ENCODE measurements at places on chromosomes 6 and 20. TPM values are rescaled to one million over a fixed set of nuclear protein-coding genes. Genes with fewer than 3 reads are reported as not detected.

The GSTA3 gene
- total RNA-seq = not detected

The MLN gene
- not detected for total RNA-seq

GRCh38 chr6:3650959-3651697, 100.4 kb downstream of the PXDC1 start:
- no peak for DNase-seq

GRCh38 chr6:151372164-151372563, 19.2 kb downstream of the ZBTB2 start:
- no peak for DNase-seq

- no peak for DNase-seq
Measured at GRCh38 chr6:115323001-115323400, 737.7 kb downstream of the FRK start.

GRCh38 chr6:160124605-160125004, 3.0 kb downstream of the SLC22A1 start:
- DNase-seq = no peak

DNA sequence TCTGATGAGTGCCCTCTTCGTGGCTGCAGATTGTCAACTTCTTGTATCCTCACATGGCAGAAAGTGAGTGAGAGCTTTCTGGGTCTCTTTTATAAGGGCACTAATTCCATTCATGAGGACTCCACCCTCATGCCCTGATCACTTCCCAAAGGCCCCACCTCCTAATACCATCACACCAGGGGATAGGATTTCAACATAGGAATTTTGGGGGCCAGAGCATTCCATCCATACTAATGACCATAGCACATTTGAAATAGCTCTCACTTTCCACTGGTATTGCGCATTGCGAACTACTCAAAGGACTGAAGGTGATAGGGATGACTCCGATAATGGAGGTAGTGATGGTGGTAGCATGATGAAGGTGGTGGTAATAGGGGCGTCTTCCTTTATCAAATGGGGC, 324.3 kb downstream of the PRL start:
- DNase-seq = no peak

- no peak for DNase-seq
Measured at GRCh38 chr6:138638604-138639003, 135.0 kb upstream of the CCDC28A start.

GRCh38 chr20:61723529-61724257, 342.0 kb downstream of the TAF4 start:
- no peak for DNase-seq

DNA sequence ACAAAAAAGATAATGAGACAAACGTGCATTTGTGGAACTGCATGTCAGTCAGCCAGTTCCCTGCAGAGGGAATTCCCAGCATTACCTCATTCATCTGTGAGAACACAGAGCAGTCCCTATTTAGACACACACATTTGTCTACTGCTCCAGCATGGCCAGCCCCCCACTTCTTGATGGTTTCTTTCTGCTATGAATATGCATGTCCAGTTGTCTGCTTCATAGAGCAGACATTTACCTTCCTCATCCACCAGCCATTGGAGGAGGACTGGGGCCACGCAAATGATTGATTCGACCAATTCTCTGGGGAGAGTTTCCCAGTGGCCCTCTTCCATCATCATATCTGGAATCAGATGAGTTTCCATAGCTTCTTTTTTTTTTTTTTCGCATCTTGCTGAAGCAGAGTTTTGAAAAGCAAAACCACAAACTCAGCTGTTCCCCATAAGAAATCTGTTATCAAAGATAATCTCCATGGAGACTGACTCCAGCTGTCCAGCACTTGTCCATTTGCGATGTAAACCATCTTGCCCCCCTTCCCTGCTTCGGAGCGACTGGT, 11.8 kb downstream of the ENPP1 start:
- no peak for DNase-seq

DNA sequence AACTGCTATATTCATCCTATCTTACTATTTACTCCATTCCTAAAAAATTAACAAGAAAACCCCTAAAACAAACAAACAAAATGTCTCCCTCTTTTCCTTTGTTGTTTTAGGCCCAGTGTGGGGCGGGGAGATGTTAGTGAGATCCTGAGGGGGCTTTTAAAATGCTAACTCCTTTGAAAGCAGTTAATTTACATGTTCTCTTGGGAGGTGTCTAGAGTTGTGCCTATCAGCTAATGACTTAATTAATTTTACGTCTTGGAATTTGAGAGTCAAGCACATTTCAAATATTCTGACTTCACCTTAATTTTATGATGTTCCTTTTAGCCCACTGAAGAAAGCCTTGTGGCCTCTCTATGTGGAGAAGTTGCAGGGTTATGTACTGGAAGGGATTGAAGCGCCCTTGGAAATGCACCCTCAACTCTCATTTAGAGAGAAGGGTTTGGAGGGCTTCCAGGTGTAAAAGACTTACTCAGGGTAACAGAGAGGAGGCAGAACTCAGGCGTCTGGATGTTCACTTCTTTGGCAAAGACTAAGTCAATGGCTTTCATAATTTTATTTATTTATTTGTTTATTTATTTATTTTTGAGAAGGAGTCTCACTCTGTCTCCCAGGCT, 4.9 kb downstream of the SASH1 start:
- no peak for DNase-seq

- no peak for DNase-seq
Measured at GRCh38 chr6:30705620-30706019, 11.5 kb downstream of the MDC1 start.

DNA sequence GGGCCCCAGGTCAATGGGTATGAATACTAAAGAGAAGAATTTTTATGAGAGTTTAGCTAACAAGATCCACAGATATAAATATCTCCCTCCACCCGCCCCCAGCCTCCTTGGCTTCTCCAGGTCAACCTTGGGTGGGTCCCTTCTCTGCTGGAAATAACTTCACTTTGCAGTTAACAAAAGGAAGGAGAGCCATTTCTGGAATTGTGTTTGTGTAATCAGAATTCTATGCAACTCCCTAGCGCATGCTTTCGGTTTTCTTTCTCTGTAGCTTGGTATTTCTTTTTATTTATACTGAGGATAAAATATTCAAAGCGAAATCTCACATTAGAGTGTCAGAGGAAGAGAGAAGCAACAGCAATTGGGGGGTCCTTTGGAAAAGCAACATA, 27.1 kb downstream of the RIPOR2 start:
- DNase-seq = no peak

- no peak for DNase-seq
Measured at GRCh38 chr6:47129129-47129528, 87.0 kb upstream of the ADGRF1 start.

GRCh38 chr6:113182370-113183141, 674.6 kb upstream of the MARCKS start:
- no peak for DNase-seq
